ENCODE measurements at places on chromosomes 2 and 18.

DNA sequence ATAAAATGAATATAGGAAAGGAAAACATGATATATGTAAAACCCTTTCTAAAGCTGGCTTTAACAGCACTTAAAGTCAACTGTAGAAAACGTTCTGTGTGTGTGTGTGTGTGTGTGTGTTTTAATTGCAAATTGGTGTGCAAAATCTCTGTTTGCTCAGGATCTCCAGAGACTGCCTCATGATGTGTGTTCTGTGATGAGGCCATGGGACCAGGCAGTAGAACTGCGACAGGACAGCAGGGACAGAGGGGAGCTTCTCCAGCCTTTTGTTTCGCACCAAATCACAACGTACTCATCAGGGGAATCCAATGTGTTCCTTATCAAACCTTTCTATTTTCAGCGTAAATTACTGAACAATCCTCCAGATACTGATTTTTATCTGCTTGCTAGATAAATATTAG lies 66.7 kb downstream of the NXPH2 start:
- no peak for DNase-seq

GRCh38 chr2:122034344-122034743 lies 278.9 kb downstream of the TSN start:
- no peak for DNase-seq

GRCh38 chr2:127067620-127068350 lies 39.2 kb downstream of the BIN1 start:
- peak; percentile 86 for DNase-seq

DNA sequence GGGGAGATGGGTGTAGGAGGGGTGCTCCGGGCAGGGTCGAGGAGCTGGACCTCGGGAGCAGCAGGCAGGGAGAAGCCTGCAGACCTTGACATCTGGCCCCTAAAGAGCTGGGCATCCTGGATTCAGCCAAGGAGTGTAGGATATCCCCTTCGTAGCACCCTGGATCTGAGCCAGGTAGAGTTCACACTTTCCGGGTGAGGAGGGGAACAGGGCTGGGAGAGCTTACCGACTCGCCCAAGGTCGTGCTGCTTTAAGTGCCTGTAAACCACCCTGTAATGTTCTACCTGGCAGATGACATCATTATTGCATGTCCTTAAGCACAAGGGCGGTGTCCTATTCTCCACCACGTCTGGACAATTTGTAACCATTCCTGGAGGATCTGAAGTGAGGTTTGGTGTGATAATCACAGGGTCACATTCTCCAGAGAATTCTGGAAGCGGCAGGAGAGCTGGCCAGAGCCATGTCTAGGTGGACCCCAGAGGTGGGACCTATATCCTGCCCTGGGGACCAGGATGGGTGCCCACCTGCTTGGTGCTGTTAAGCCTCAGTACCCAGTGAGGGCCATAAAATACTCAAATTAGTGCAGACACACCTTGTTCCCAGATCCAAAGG lies 14.6 kb downstream of the ITM2C start:
- DNase-seq: no peak

GRCh38 chr18:57009844-57010243 lies 137.0 kb upstream of the BOD1L2 start:
- DNase-seq: no peak

- DNase-seq: no peak
Observed at GRCh38 chr2:188406414-188406813, 114.7 kb downstream of the GULP1 start.

DNA sequence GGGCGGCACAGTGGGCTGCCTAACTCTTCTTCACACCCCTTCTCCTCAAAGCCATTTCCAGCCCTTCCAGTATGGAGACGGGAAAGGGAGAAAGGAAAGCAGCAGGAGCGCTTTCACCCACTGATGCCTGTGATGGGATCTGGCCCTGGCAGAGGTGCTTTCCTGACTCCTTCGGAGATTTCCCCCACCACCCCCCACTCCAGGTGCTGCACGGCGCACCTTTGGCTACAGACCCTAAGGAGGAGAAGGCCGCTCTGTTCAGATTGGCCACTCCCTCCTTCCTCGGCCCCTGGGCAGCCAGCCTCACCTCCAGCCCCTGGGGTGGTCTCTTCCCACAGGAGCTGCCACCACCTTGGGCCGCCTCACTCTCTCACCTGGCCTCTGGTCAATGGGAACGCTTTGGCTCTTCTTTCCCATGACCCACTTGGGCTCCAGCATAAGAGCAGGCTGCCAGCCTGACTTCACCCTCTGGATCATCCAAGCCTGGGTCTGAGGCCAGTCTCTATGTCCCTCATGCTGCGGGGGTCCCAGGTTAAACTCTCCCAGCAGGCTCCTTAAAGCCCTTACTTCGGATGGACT lies 18.4 kb upstream of the MAL start:
- DNase-seq: no peak

DNA sequence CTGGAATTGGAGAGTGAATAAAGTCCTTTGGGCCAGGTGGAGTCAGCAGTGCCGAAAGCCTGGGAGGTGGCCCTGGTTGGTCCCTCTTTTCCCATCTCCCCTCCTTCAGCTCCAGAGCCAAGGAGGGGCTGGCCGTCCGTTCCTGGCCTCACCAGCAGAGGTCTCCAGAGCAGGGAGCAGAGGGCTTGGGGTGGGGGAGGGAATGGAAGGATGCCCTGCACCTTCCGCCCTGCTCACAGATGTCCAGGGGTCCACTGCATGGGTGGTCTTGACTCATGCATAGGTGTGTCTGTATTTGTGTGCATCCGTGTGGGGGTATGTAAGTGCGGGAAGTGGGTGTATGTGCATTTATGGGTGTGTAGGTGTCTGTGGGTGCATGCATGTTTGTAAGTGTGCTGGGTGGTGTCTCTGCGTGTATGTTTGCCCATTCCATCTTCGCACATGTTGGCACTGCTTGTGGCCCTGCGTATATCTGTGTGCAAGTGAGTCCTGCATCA lies 201.8 kb downstream of the ZFP36L2 start:
- DNase-seq: peak; percentile 65

DNA sequence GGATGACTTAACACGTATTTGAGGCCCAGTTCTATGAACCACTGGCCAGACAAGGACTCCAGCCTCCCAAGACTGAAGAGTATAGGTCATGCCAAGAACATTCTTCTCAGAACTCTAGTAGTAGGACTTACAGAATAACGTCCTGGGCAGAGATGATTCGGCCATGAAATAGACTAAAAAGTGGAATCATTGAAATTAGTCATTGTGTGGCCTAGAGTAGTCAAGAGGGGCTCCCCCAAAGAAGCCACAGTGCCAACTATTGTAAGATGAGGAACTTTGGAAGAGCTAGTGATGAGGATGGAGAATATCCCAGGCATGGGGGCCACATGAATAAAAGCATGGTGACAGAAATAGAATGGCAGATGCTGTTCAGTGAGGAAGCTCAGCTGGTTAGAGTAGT lies 101.1 kb downstream of the TRIB2 start:
- DNase-seq: peak; percentile 24

- DNase-seq: peak; percentile 22
Observed at GRCh38 chr2:121810959-121811853, 55.8 kb downstream of the TSN start.

DNA sequence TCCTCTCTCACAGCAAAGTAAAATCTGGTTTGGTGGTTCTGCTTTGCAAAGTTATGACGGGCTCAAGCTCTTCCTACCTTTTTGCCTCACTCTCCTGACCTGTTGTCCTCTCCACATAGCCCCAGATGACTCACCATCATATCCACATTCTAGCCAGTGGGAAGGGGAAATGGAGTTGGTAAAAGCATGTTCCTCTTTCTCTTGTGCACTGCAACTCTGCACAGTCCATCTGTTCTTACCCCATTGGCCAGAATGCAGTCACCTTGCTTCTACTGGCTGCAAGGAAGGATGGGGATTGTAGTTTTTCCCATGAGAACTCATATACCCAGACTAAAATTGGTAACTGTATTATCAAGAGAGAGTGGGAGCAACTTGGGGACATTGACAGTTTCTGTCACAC lies 50.4 kb upstream of the SMIM21 start:
- no peak for DNase-seq

DNA sequence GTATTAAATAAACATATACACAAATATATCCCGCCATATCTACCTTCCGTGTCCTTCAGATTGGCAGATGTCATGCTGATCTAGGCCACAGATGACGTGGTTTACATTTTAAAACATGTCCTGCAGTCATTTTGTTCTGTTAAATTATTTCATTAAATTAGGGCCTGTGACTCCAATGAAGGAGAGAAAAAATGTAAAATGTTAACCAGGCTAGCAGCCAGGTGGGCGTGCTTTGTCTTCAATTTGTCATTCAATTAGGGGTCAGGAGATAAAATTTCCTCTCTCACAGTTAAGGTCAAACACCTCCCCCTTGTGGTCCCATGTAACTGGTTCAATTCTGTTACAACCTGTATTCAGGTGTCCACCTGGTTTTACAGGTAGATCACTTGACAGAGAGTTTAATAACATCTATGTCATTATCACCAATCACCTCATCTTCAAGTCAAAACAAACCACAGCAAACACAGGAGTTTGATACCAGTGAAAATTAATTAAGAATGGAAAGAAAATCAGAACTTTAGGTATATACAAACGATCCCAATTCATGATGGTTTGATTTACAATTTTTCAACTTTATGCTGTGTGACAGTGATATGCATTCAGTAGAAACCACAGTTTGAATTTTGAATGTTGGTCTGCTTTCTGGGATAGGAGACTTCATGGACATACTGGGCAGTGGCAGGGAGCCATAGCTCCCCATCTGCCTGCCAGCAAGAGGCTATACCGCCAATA lies 339.4 kb downstream of the CMPK2 start:
- no peak for DNase-seq

DNA sequence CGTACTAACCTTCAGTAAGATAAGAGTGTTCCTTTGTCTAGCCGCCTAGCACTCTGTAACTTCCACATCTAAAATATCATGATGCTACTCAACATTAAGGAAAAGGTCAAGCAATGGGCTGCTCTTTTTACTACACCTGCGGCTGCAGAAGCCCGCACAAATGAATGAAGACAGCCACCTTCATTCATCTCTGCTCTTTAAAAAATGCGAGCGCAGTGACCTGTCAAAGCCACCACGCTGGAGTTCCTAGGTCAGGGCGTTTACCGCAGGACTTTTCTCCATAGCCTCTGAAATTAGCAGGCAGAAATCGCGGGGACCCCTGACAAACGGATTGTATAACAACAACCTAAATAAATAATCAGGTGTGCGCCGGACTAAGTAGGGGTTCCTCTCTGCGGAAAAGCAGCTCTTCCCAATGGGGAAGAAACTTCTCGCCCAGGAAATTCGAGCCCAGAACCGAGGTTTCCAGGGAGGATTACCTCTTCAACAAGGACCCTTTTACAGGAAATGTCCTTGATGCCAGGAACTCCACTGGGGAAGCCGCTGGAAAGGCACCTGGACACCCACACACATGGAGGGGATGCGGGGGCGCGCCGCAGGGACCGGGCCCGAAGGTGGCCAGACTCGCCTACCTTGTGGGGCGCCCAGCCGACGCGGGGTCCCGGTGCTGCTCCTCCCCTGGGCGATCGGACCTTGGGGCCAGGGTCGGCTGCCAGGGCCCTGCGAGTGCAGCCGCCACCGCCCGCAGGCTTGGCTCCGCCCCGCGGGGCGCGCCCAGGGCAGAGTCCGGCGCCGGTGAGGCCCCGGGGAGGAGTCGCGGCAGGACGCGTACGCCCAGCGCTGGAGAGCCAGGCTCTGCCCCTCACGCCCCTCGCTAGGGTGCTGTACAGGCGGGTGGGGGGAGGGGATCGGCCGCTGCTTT lies at the start of gene CCDC68:
Gene CCDC68 (minus strand): TSS at position 758 of the 922 bp plus-strand sequence. CDS start 16,670 bp downstream, outside the sequence.
- no peak for DNase-seq

GRCh38 chr18:13564579-13564978 lies 161.8 kb downstream of the FAM210A start:
- no peak for DNase-seq

DNA sequence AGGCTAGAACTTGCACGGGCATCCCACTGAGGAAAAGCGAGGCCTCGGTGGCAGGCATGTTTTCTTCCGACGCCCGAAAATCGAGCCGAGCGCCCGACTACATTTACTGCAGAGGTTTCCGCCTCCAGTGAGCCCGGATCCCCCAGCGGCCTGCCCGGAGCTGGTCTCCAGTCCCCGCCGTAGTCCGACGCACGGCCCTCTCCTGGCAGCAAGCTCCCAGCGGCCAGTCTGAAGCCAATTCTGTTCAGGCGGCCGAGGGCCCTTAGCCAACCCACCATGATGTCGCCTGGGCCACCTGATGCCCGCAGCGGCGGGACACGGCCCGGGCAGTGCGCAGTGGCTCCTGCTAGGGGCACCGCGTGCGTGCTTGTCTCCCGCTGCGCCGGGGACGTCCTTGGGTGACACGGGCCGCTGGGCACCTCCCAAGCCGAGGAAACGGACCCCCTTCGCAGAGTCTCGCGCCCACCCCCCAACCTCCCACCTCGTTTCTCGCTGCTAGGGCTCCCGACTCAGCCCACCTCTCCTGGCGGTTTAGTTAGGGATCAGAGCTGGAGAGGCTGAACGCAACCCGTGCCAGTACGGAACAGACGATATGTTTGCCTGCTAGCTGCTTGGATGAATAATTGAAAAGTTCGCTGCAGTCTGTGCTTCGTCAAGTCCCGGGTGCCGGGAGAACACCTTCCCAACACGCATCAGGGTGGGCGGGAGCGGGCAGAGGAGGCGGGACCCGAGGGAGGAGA lies 5.3 kb downstream of the ONECUT2 start:
- peak; percentile 36 for DNase-seq

DNA sequence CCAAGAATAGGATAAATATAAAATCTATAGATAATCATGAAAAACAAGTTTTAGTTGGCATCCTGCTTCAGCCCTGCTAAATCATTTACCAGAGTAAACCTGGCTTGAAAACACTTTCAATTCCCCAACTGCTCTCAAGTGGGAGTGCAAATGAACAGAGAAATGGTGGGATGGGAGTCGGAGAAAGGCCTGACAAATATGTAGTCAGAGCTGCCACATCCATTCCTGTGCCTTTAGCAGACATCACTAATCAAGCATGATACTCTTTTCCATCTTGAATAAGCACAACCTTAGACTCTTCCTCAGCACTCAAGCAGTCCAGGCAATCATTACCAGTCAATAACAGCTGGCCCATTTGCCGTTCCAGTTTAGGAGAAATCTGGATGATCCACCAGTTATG lies 101.3 kb downstream of the ANKRD44 start:
- no peak for DNase-seq

- no peak for DNase-seq
Observed at GRCh38 chr2:136410673-136411072, 292.7 kb upstream of the CXCR4 start.
